ENCODE measurements at places on chromosomes 7 and 10. TPM values are rescaled to one million over a fixed set of nuclear protein-coding genes. Genes with fewer than 3 reads are reported as not detected.

DNA sequence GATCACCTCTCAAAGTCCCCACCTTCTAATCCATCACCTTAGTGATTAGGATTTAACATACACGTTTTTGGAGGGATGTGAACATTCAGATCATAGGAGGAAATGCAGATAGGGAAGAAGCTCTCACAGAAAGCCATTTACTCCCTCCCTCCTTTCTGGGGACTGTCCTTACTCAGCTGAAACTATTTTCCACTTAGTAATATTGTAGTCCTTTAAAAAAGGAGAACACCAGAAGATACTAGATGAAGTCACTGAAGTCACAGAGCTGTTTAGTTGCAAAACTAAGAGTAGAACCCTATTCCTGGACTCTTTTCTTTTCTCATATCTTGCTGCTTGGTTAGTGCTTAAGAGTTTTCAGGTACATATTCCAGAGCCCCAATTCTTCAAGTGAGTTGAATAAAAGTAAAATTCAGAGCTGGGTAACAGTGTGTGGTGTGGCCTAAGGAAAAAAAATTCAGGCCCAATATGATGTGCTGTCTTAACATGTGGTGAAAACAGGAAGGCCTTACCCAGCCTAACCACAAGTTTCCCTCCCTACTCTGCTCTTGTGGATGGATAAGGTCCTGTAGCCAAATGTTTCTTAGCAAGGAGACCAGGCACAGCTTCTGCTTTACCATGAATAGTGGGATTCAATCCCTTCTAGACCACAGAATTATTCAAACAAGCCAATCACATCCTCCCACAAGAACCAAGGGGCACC lies 135.7 kb downstream of the INHBA start:
- DNase-seq = no peak

GRCh38 chr7:135731-136645 lies 56.4 kb upstream of the FAM20C start:
- DNase-seq = no peak

DNA sequence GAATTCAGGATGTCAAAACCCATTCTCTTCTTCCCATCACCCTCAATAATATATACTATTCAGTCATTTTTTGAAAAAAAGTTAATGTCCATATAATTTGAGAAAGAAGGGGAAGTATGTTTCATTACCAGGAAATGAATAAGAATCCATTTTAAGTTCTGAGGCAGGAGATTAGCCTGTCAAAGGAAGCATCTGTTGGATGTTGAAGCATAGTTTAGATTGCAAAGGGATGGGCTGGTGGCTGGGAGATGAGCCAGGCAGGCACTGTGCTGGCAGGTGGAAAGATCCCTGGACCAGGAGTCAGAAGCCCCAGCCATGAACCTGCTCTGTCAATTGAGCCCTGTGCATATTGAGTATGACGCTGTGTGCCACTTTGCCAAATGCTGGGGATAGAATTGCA lies 48.4 kb upstream of the CRTAC1 start:
- DNase-seq = no peak

- no peak for DNase-seq
Observed at GRCh38 chr7:19305698-19306097, 160.5 kb upstream of the FERD3L start.

DNA sequence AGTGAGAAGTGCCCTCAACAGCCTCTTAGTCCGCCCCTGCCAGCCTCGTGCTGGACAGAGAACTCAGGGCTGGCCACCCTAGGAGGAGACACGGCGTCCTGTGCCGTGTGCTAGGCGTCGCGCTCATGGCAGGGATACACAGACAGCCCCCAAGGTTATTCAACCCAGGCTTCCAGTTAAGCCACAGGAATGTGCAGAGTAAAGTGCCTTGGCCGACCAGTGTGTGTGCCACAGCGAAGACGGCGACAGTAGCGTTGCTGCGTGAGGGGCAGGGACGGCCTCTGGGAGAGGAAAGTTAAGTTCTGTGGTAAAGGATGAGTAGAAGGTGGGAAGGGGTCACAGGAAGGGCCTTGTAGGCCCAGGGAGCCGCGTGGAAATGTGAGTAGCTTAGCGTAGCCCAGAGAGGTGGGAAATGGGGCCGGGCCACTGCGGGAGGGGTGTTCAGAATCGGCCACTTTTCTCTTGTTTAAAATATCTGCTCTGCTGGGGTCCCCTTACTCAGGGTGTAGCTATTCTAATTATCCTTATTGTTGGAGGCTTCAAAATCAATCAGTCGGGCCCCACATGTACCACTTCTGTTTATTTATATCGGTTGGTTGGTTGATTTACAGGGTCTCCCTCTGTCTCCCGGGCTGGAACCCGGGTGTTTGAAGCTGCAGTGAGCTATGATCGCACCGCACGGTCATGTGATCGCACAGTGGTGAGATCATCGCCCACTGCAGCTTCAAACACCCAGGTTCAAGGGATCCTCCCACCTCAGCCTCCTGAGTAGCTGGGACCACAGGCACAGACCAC lies 24.5 kb downstream of the TMEM120A start:
- DNase-seq = no peak

- no peak for DNase-seq
Observed at GRCh38 chr7:137949416-137950262, 52.2 kb downstream of the CREB3L2 start.

GRCh38 chr7:149873970-149874643 lies 338 bp downstream of the ATP6V0E2 start:
- DNase-seq = no peak

DNA sequence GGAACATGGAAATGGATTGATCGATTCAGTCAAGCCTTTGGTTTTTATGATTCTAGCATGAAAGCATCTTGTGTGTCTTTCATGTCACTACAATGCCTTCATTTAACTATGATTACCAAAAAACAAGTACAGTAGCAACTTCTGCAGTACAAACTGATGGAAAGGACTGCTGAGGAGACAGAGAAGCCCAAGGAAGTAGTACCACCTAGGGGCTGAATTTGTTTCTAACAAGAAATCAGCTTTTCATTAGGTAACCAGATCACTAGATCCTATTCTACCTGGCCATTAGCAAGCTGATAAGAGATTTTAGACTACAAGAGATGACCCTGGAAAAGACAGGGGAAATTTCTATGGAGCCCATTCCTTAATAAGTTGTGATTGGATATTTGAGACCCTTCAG lies 3.2 kb upstream of the IFIT1 start:
- no peak for DNase-seq

DNA sequence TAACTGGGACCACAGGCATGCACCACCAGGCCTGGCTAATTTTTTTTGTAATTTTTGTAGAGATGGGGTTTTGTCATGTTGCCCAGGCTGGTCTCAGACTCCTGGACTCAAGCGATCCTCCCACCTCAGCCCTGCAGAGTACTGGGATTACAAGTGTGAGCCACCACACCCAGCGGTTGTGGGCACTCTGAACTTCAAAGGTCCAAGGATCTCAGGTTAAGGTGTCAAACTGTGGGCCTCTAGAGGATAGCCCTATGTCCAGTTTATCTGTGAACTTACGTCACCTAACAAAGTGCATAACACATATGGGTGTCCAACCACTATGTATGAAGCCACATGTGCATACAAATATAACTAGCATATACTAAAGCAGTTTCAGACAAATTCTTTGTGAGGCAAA lies 3.2 kb upstream of the IL2RA start:
- DNase-seq = no peak

GRCh38 chr10:91090761-91091529 lies 129.5 kb upstream of the PCGF5 start:
- no peak for DNase-seq

GRCh38 chr10:95538412-95538811 lies 22.8 kb downstream of the SORBS1 start:
- DNase-seq = no peak

DNA sequence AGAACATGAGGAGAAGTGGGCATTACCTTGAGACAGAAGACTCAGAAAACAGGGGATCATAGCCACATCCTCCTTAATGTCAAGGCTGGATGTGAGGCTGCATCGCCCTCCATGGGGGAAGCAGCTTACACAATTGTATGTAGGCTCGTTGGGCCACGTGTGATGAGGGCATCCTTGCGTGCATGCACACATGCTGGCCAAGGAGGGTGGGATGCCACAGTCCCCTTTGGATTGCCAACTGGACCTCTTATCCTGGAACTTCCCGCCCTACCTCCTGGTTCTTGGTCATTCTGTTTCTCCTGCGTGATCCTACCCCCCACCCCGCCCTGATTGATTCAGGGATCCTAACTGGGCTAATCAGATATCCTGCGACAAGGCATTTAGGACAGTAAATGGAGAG lies 102.0 kb downstream of the PRKAG2 start:
- DNase-seq = no peak

DNA sequence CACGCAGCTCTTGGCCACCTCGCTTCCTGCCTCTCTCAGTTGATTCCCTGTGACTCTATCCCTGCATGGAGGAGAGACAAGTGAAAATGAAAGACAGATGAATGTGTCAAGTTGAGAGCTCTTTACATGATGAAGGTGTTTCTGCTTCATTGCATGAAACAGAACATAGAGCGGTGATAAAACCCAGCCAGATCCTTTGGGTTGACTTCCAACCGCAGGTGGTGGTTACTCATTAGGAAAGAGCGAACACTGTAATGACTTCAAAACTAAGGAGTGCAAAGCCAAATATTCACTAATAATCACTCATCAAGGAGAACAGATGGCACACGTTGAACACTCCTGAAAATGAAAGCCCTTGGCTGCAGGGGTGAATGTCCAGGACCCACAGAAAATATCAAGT lies 31.8 kb upstream of the WDR11 start:
- no peak for DNase-seq

DNA sequence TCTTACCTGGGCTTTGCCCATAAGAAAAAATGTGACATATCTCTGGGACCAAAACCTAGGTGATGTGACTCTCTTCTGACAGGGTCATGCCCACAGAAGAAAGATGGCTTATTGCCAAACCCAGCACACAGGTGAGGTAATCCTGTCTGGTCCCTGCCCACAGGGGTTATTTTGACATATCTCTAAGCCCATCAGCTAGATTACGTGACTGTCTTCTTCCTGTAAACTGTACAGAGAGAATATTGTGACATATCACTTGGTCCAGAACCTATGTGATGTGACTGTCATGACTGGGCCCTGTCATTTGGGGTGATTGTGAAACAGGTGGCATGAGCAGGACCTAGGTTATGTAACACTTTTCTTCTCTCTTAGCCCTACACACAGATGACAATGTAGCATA lies 48.8 kb upstream of the ZNF680 start:
- DNase-seq = no peak

The HOXA11 gene
- total RNA-seq = not detected

The XRCC2 gene
- total RNA-seq = 0.24 TPM

The ACHE gene
- total RNA-seq = 2.1 TPM

Data from cardiac septum (tissue), 1 donor.